ENCODE measurements at places on chromosomes 12 and 14.

DNA sequence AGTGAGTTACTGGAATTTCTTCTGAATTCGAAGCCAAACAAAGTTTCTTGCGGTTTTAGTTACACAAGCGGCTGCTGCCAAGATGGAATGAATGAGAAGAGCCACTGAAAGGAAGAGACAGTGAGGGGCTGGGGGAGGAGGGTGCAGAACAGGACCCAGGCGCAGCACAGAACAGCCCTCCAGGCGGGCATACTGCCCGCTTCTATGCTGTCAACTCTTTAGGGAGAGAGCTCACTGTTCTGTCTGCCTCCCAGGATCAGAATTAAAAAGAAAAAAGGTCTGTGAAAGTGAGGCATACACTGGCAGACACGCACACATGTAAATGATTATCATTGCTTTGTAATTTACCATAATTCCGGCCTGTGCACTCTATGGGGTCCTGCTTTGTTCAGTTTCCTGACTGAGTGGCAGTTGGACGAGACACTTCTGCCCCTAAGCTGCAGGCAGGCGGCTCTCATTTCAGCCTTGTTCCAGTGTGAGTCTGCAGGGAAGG lies 231.6 kb downstream of the CACNA1C start:
- DNase-seq = no peak

DNA sequence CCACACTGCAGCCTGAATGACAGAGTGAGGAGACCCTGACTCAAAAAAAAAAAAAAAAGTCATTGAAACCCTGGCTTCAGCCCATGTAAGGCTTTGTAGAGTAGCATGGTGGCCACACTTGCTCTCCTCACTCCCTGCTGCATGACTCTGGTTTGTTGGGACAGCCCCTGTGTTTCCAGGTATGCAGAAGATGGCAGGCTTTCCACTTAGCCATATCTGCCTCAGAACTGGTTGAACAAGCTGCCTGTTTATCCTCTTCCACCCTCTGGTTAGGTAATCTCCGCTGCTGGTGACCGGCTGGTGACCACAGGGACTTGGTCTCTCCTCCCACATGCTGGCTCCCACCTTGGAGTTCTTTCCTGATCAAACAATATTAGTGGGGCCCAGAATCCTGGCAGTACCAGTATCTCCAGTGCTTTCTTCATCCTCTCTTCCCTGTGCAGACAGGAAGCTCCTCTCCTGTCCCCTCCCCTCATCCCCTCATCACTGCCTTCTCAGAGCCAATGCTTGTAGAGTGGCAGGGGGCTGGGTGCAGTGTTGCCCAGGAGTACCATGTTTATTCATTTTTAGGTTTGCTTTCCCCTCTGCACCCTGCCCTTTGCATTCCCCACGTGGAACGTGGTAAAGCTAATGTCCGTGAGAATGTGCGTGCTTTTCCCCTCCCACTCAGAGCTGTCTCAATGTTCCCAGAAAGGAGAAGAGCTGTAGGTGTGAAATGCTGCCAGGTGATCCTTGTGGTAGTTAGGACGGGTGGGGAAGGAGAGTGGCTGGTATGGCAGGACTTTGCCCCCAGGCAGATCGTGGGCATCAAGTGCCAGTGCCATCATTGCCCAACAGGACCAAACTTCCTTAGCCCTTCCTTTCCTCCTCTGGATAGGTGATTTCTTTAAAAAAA lies 11.3 kb downstream of the ABHD12B start:
- DNase-seq = no peak

GRCh38 chr12:82019533-82019932 lies 260.4 kb upstream of the PPFIA2 start:
- no peak for DNase-seq

DNA sequence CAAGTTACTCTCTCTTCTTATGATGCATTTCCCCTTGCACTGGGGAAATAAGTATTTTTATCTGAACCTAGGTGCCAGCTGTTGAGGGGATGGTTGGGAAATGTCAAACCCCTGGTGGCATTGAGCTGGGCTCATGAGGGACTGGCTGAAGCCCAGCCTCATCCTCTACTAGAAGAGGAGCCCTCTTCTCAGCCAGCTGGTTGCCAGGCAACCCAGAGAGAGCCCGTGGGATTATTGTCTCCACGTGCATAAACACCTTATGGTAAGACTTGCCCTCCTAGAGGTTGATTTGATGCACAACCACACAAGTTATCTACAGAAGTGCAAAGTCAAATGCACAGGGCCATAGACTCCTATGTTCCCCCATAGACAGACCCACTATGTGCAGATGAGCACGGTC lies 89.8 kb downstream of the WSCD2 start:
- DNase-seq = no peak

DNA sequence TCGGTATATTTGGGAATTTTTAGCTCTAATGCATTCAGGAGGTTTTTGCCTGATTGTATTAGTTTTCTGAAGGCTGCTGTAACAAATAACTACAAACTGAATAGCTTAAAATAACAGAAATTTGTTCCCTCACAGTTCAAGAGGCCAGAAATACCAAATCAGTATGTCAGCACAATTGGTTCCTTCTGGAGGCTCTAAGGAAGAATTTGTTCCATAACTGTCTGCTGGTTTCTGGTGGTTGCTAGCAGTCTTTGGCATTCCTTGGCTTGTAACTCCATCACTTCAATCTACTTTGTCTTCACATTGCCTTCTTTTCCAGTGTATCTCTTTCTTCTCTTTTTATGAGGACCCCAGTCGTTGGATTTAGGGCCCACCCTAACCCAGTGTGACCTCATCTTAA lies 21.3 kb downstream of the TMTC3 start:
- DNase-seq = no peak

Data from Right ventricle myocardium superior (tissue), 1 donor.